ENCODE measurements at places on chromosomes 12 and 14. TPM values are rescaled to one million over a fixed set of nuclear protein-coding genes. Genes with fewer than 3 reads are reported as not detected.

- DNase-seq, result no peak
Measured at GRCh38 chr12:29230800-29231560, 81.9 kb downstream of the FAR2 start.

GRCh38 chr12:96889273-96889933 lies 17.7 kb upstream of the NEDD1 start:
- DNase-seq, result no peak

DNA sequence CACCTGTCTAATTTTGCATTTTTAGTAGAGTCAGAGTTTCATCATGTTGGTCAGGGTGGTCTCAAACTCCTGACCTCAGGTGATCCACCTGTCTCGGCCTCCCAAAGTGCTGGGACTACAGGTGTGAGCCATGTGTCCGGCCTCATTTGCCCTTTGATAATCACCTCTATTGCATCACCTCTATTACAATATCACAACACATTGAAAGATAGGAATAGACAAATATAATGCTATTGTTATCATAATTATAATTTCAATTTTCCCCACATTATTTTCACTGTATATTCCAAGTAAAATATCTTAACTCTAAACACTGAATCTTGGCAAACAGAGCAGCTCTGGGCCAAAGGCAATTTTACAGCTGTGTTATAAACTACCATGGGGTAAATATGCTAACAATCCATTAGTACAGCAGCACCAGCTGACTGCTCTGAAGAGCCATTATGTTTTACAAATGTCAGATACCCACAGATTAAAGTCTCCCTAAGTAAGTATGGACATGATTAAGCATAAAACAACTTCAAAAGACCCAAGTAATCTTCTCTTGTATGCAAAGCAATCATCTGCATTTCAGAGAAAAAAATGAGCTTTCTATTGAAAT lies 173.2 kb downstream of the MED13L start:
- DNase-seq, result no peak

DNA sequence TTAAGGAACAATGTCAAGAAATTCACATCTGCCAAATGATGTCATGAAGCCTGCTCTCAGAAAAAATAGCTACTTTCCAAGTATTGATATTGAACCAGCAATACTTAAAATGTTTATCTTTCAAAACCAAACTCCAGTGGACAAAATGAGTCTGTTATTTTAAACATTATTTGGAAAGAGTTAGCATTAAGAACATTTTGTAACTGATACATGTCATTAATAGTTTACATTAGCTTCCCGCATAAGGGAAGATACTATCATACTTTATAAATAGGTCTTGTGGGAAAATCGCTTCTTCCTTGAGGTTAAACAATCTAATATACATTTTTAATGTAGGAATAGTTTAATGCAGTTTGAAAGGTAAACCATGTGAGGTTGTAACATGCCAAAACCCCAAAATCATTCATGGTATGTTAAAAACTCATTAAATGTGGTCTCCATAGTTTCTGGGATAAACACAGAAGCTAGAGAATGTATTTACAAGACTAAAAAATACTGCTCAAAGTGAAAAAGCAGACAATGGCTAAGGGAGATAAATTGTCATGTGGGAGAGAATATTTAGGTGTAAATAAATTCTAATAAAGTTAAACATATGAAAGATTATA lies 73.4 kb upstream of the ATP2B1 start:
- DNase-seq, result no peak

- no peak for DNase-seq
Measured at GRCh38 chr14:75343911-75344310, 65.3 kb downstream of the FOS start.

DNA sequence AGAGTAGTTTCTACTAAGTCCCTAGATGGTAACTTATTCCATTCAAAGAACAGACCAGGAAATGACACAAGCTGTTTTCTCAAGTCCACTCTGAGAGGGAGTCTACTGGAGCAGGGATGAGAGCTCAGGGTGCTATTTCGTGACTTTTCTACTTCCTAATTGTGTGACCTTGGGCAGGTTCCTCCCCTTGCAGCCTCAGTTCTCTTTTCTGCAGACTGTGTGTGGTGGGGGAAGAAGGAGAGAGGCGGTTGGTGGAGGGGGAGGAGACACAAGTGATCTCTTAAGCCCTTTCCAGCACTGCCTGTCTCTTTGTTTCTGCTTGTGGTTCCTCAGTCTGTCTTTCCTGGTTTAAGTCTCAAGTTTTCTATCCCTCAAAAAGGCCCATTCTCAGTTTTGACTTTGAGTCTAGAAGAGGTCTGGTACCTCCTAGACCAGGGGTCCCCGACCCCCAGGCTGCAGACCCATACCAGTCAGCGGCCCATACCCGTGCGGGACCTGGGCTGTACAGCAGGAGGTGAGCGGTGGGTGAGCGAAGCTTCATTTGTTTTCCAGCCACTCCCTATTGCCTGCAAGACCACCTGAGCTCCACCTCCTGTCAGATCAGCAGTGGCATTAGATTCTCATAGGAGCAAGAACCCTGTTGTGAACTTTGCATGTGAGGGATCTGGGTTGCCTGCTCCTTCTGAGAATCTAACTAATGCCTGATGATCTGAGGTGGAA lies 10.7 kb downstream of the FGF6 start:
- DNase-seq, result no peak

GRCh38 chr12:47282206-47282605 lies 202.4 kb upstream of the AMIGO2 start:
- no peak for DNase-seq

DNA sequence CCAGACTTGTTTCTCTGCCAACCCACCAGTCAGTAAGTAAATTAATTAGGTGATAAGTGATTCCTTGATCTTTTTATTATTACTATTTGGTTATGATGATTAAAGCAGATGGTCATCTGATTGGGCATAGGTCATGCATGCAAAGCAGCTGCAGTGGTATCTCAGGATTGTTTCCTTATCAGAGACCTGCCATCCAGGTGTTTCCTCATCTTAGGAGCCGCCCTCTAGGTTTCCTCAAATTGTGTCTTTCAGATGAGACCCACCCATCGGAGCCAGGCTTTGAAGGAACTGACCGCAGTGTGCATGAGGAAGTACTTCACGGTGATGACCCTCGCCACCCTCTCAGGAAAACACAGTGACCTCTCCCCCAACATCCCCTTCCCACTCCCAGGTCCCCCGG lies 63.3 kb downstream of the ZFP36L1 start:
- DNase-seq, result no peak

GRCh38 chr14:24084440-24084839 lies 9.7 kb upstream of the PCK2 start:
- DNase-seq, result no peak

DNA sequence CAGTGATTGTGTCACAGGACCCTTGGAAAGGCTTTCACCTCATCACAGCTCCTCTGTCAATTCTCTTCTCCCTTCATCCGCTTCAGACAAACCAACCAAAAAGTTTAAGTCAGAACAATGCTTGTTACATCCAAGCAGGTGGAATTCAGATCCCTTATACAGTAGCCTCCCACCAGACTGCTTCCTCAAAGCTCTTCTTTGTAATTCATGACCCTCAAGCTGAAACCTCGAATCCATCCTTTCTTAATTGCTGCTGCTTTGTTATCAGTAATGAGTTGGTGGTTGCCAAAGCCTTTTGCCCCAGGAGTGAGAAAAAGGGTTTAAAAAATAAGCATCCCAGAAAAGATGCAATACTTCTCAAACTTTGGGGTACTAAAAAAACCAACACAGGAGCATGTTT lies 9.5 kb downstream of the BEST3 start:
- DNase-seq, result no peak

GRCh38 chr14:95850429-95850828 lies 26.2 kb upstream of the TUNAR start:
- no peak for DNase-seq

DNA sequence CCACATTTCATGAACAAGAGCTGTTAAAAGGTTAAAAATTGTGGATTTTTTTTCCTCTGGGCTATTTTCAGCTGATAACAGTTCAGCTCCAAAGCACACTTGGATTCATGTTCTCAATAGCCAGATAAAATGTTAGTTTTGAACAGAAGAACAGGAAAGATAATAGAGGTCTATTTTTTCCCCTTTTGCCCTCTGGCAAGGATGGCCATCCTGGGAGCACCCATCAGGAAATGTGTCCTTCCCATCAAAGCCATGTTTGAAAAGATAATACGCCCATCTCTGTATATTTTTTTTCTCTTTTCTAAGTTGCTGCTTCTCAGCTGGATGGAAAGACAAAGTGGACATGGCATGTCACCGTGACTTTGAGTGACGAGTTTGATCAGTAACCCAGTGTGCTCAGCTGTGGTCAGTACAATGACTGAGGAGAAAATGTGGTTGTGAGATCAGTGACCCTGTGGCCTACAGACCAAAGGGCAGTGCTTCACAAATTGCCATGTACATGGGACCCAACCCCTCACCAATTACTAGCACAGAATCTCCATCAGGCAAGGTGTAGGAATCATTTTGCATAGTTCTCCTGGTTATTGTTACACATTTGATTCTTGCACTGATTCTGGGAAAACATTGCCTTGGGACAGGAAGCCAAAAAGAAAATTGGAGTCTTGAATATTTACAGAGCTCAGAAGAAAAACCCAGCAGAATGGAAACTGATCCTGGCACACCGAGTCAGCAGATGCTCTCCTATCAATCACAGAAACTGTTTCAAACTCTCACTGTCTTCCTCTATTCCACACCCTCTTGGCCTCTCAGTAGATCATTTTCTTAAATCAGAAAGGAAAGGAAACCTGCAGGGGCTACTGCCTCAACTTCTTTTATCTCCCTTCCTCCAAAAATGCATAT lies 64.3 kb downstream of the ANO6 start:
- no peak for DNase-seq

DNA sequence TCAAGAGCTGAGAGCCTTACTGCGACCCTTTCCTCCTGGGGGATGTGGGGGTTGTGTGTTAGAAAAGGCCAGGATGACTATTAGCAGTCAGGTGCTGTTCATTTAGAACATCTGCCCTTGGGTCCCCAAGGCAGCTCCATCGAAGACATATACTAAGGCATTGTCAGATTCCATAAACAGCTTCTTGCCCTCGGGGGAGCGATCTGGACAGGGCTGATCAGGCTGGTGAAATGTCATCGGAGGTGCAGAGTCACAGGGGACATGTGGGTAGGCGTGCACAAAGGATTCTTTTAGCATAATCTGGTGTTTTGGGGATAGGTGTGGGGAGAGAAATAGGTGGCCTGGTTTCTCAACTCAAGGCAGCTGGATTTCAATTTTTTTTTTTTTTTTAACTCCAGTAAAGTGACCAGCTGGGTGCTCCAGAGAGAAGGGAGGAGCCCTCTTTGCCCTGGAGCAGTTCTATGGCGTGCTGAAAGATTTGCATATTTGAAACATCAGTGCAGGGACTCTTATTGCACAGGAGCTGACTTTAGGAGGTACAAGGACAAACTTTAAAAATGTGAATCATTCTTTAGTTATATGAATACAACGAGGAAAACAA lies 160.1 kb downstream of the SUDS3 start:
- DNase-seq, result no peak

- DNase-seq, result no peak
Measured at GRCh38 chr14:54881235-54881760, 21.3 kb downstream of the GCH1 start.

- no peak for DNase-seq
Measured at GRCh38 chr14:94170136-94170535, 4.0 kb upstream of the PPP4R4 start.

DNA sequence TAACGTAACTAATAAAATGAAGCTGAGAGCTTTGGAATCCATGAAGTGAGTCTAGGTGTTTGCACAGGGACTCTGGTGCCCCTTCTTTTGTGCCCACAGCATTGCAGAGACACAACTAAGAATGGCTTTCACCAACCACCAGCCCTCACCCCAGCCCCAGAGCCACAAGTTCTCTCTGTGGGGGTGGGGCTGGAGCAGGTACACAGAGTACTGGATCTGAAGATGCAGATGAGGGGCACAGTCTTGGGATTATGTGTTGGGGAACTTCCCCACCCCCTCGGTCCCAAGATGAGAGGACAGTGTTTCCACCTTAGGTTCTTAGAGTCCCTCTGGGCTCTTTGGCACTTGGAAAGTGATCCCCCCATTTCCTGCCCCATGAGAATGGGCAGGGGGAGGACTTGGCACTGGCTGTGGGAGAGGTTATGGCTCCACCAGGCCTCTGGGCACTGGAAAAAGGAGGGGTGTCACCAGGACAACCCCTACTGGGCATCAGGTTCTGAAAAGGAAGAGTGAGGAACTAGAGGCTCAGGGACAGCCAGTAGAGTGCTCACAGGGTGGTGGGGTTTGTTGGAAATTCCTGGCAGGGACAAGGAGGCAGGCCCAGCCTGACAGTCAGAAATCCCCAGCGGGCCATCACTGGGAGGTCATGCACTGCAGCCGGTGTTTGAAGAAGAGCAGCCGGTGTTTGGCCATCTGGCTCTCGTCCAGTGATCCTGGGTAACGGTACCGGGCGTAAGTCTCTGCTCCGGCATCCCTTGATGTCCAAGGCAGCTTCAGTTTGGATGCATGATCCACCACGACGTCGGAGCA lies 6.7 kb downstream of the B4GALNT1 start:
- DNase-seq, result no peak

- no peak for DNase-seq
Measured at GRCh38 chr14:35741345-35742031, 67.6 kb downstream of the RALGAPA1 start.

GRCh38 chr14:77268989-77269600 lies 1.9 kb downstream of the NGB start:
- DNase-seq, result no peak

DNA sequence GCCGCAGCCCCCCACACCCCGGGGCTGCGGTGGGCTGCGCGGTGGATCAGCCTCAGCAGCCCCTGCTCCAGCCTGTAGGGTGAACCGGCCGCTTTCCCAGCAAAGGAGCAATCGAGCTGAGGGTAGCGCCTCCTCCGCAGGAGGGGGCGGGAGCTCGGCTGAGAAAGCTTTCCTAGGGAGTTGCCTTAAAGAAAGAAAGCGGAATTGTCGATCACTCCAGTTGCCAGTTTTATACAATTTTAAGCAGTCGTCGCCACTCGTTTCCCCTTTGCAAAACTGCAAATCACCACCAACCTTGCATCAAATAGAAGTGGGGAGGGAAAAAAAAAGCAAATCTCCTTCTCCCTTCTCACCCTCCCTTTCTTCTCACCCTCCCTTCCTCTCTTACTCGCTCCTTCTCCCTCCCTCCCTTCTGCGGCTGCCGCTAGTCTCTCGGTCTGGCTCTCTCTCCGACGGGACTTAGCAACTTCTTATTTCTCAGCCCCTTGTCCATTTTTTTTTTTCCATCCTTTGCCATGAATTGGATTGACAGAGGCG lies at the start of gene PDE3A:
Gene PDE3A (plus strand): TSS at position 424 of the 537 bp plus-strand sequence. CDS start 748 bp downstream, outside the sequence.
- DNase-seq, result peak; percentile 69

GRCh38 chr12:53809005-53809404 lies 57.2 kb upstream of the CISTR start:
- no peak for DNase-seq

- DNase-seq, result no peak
Measured at GRCh38 chr12:57049890-57050289, at the start of gene MYO1A. Gene MYO1A, minus strand, starts transcription at chr12:57050129. Its CDS starts 1,806 bp downstream, at chr12:57048323.

The LRRIQ1 gene
- 0.72 TPM for total RNA-seq

The RIMBP2 gene
- total RNA-seq, result 0.02 TPM

The SLC6A15 gene
- 90.1 TPM for total RNA-seq

The KHNYN gene
- total RNA-seq, result 58.3 TPM

The EPYC gene
- not detected for total RNA-seq

Measured in NCI-H460 (cell line).